Spleen (tissue), 13 donors: ENCODE measurements at places on chromosomes 5 and 9. TPM values are rescaled to one million over a fixed set of nuclear protein-coding genes. Genes with fewer than 3 reads are reported as not detected.

Gene RALGDS
- polyA plus RNA-seq: 40.1 TPM

Gene CDHR2
- polyA plus RNA-seq: 0.02 TPM

Gene CCNJL
- 1.3 TPM for polyA plus RNA-seq

Gene OR1Q1
- polyA plus RNA-seq: not detected

DNA sequence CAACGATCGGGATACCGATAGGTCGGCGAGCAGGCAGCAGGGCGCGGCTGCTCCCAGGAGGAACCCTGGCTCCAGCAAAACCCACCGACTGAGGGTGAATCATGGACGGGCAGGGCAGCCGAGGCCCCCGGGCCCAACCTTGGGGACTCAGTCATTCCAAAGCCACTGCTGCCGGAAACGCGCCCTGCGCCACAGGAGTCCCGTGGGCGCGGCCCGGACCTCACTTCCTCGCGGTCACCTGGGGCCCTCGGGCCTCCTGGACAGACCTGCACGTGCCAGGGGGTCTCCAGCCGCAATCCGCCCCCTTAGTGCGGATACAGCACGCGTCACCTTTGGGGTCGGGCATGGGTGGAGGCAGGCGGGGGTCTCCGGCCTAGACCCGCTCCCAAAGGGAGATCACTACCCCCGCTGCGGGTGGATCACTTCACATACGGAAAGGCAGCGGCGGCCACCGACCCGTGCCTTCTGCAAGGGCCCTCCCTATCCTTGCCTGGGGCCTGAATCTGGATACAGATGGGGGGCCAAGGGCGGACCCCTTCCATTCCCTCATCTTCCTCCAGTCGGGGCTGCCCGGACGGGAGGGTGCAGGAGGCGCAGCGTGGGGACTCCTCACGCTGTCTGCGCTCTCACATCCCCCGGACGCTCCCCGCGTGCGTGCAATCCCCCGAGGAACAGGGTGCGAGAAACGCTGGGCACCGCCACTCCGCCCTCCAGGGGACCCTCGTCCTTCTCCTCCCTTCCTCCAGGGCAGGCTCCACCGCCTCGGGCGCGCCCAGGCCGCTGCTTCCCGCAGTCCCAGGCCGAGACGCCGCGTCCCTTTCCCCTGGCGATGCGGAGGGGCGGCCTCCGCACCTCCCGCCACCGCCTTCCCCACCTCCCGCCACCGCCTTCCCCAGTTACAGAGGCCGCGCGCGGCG is 586 bp downstream of the TXN start:
- peak; percentile 93 for DNase-seq

Gene BHMT2
- 0.42 TPM for polyA plus RNA-seq

- DNase-seq: no peak
Measured at GRCh38 chr9:2461892-2462291, 159.7 kb upstream of the VLDLR start.

DNA sequence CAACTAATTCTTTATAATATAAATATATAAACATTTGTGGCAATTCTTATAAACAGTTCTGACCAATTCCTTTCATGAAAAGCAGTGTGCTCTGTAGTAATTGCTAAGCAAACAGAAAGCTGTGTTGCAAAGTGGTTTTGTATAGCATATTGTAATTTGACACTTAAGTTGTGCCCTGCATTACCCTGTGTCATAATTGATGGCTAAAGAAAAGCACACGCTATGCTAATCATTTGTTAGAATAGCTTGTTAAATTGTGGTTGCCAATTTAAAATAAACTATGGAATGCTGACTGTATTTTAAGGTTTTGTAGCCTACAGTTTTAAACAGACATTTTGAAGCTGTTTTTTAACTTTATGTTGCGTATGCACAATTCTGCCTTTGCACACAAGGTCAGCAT is 140.0 kb downstream of the PBX3 start:
- no peak for DNase-seq

Gene GLRA1
- not detected for polyA plus RNA-seq

DNA sequence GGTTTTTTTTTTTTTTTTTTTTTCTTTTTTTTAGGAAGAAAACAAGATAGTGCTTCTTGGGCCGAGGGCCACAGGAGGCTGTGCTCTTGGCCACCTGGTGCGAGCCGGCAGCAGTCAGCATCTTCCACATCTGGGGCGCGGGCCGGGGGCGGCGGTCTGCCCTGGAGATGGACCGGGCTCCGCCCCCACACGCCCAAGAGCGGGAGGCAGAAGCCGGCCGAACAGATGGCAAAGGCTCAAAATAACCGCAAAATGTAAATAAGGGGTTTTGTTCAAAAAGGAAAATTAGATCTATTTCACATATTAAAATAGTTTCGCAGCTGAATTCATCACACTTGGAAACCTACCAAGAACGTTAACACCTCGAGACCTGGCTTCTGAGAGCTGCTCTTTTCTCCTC is 51.5 kb upstream of the UBAC1 start:
- DNase-seq: peak; percentile 71

DNA sequence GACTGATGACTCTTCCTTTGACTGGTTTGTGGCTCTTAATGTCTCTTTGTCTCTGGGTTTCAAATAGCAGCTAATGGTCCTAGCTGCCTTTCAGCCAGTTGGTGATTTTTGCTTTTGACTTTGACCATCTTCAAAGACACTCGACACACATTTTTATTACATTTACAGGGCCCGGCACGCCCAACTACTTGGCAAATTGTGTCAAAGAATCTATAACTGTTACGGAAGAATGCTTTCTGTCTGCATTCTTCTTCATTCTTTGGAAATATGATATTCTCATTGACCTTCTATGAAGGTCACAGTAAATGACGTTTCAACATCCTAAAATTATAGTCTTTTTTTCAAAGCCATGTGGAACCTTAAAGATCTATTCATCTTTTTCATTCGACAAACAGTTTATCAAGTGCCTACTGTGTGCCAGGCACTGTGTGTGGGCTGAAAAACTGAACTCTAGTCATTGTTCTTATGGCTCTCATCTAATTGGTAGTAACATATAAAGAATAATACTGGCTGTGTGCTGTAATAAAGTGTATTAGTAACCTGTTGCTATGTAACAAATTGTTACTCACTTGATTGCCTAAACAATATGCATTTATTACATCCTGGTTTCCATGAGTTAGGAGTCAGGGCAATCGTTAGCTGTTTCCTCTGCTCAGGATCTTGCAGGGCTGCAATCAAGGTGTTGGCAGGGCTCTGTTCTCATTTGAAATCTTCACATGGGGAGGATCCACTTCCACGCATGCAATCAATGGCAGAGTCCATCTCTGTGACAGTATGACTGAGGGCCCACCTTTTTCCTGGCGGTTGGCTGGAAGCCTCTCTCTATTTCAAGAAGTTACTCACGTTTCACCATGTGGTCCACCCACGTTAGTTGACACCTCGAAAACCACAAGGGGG is 7.0 kb upstream of the WHRN start:
- DNase-seq: no peak

- no peak for DNase-seq
Measured at GRCh38 chr5:11757661-11758060, 146.6 kb downstream of the CTNND2 start.

DNA sequence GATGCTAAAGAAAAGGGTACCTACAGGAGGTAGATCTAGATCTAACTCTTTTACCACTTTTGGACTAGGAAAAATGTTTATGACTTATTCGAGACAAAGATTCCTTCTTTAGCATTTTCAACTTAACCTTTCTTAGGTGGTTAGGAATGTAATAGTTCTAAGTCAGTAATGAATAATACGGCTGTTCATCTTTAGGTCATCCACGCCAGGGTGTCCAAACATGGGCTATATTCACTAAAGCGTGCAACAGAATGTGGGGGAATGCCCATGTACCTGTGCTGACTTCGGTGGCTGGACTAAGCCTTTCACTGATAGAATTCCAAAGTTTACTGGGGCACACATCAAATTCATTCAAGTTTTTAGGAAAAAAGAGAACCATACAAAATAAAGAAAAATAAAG is 164.7 kb downstream of the TSSK1B start:
- DNase-seq: no peak

DNA sequence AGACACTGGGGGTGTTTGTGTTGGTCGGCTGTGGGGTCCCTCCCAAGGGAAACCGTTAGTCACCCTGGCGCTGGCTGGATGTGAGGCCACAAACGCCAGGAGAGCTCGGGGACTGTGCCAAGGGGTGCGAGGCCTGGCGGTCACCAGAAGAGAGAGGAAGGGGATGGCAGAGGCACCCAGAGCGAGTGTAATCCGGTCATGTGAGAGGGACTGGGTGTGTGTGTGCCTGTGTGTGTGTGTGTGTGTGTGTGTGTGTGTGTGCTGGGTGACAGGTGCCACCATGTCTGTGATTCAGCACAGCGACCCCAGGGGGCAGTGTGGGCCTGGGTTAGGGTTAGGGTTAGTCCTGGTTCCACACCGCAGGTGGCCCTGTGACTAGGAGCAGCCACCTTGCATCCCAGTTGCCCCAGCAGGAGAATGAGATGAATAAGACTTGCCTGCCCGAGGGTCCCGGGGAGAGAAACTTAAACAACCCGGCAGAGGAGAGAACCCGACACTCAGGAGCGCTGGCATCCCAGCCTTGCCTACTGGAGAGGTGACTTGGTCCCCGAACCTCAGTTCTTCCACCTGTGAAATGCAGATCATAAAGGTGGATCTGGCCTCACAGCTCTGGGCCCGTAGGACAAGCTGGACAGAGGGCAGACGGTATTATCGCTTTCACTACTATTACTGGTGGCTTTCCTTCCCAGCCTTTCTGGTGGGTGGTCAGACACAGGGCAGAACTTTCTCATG is 1.4 kb upstream of the ADAMTSL2 start:
- DNase-seq: peak; percentile 85

DNA sequence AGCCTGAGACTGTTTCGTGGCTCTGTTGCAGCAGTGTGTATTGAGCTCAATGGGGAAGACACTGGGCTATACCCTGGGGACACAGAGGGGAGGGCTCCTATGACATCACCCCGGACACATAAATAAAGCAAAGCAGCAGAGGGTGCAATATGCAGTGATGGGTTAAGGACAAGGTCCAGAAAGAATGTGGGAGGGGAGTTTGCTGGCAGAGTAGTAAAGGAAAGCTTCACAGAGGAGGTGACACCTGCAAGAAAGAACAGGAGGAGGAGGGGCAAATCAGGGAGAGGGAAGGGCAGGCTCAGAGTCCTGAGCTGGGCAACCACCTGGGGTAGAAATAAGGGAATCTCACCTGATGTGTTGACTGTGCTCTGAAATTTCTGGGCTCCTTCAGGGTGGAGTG is 35.3 kb upstream of the CDKN2AIPNL start:
- DNase-seq: peak; percentile 76

Gene LSM11
- polyA plus RNA-seq: 1.5 TPM

DNA sequence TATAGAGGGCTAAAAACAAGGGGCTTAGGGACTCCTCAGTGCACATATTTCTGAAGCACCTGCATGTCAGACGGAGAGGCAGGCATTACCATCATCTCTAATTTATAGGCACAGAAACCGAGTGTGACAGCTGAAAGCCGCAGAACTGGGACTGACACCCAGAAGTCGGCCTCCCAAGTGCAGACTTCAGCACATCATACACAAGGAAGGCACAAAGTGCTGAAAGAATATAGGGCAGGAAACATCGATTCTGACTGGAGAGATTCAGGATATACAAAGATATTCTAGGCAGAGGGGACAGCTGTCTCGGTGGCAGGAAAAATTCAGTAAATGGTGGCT is 11.2 kb downstream of the MRPS27 start:
- DNase-seq: no peak

- DNase-seq: no peak
Measured at GRCh38 chr5:66324357-66324756, 180.3 kb downstream of the SREK1 start.

GRCh38 chr5:150692276-150692675 is 8.6 kb downstream of the RBM22 start:
- no peak for DNase-seq

Gene SMIM3
- 12.9 TPM for polyA plus RNA-seq

Gene FAM153A
- polyA plus RNA-seq: 24.5 TPM

- DNase-seq: no peak
Measured at GRCh38 chr9:14532456-14533115, 160.6 kb downstream of the ZDHHC21 start.

Gene PCDH1
- polyA plus RNA-seq: 2.2 TPM

Gene NR4A3
- polyA plus RNA-seq: 1.2 TPM

- DNase-seq: no peak
Measured at GRCh38 chr5:37086466-37087173, 162.6 kb downstream of the CPLANE1 start.

Gene SAP30L
- 19.4 TPM for polyA plus RNA-seq

Gene NSUN2
- polyA plus RNA-seq: 63.3 TPM

GRCh38 chr9:79617395-79617794 is 45.6 kb downstream of the TLE4 start:
- DNase-seq: no peak

Gene DRD1
- 0.05 TPM for polyA plus RNA-seq

- no peak for DNase-seq
Measured at GRCh38 chr9:121782514-121783110, 131.2 kb downstream of the DAB2IP start.

Gene SPATA31D4
- 0.02 TPM for polyA plus RNA-seq

DNA sequence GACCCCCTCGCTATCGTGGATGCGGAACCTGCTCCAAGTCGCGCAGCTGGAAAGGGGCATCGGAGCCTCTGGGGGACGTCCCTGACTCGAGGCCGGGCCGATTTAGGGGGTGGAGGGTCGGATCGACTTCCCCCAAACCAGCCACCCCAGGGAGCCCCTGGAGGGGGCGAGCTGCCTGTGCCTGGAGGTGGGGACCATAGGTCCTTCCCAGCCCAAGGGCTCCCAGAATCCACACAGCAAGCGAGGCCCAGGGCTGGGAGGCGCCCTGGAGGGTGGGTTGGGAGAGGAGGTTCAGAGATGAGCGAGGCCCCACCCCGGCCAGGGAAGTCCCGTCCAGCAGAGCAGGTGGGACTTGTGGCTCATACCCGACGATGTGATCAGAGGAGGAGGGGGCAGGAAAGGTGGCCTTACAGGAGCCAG is 147.6 kb downstream of the GAPVD1 start:
- peak; percentile 72 for DNase-seq
